SW480 (cell line): ENCODE measurements at places on chromosomes 3 and 15.

- peak; percentile 97 for DNase-seq
Observed at GRCh38 chr3:180989291-180990163, at the start of gene DNAJC19. Gene DNAJC19 (minus strand): TSS chr3:180989736. CDS start chr3:180989602, 134 bp downstream.

- no peak for DNase-seq
Observed at GRCh38 chr3:133117342-133117741, 79.2 kb downstream of the TMEM108 start.

- no peak for DNase-seq
Observed at GRCh38 chr15:95990833-95991232, 339.7 kb upstream of the NR2F2 start.

DNA sequence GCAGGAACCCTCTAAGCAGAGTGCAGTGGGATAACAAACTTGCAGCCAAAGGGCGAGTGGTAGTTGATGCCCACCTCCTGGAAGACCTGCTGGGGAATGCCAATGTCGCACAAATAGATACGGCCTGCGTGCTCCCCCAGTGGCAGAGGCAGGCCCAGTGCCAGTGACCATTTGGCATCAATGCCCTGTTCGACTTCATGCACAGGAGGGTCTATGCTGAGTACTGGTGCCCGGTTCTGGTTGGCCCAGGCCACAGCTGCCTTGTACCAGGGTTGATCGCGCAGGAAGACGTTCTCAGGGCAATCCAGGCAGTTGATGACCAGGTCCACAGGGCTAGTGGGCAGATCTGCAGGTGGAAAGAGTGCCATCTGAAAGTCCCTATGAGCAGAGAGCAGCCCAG lies 17.0 kb downstream of the CLK3 start:
- DNase-seq, result no peak

GRCh38 chr3:32278714-32279113 lies 40.2 kb downstream of the CMTM8 start:
- no peak for DNase-seq

GRCh38 chr3:35184775-35185174 lies 454.6 kb upstream of the ARPP21 start:
- no peak for DNase-seq

- no peak for DNase-seq
Observed at GRCh38 chr3:71972031-71972430, 187.1 kb upstream of the PROK2 start.

DNA sequence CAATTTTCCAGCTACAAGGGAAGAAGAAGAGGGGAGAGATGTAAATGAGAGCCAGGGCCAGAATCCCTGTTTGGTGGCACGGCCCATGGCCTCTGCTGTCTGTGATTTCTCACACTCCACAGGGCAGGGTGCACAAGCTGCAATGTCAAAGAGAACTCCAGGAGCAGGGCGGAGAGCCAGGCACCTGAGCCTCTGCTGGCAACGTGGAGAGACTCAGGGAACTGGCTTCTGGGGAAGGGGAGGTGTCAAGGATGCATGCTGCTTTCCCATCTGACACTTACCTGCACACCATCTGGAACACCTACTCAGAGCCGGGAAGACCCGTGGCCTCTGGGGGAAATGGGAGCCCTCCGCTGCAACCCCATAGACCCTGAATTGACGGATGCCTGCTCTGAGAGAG lies 507.5 kb upstream of the NR2F2 start:
- DNase-seq, result no peak

DNA sequence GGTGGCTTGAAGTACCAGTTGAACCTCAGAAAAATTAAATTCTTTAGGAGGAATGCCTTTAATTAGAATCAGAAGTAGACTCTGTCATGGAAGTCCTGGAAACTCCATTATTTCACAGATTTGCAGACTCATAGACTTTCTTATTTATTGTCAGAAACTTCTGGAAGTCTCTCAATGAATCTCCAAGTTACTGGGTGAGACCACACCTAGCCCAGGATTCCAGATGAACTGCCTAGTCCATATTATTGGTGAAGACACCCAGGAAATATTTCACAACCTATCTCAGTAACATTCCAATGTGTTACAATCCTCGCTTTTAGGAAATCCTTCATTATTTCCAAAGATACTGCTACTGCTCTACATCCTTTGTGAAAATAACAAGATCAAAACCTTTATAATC lies 6.5 kb upstream of the THBS1 start:
- no peak for DNase-seq

DNA sequence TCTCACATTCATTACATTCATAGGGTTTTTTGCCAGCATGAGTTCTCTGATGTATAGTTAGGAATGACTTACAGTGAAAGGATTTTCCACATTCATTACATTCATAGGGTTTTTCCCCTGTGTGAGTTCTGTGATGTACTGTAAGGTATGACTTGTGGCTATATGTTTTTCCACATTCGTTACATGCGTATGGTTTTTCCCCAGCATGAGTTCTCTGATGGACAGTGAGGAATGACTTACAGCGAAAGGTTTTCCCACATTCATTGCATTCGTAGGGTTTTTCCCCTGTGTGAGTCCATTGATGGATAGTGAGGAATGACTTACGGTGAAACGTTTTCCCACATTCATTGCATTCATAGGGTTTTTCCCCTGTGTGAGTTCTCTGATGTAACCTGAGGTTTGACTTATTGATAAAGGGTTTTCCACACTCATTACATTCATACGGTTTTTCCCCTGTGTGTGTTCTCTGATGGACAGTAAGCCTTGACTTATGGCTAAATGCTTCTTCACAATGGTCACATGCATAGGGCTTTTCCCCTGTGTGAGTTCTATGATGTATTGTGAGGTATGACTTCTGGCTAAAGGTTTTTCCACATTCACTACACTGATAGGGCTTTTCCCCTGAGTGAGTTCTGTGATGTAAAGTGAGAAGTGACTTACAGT lies 47.4 kb downstream of the ZNF717 start:
- DNase-seq, result no peak
